AG09319 (cell line): ENCODE measurements at places on chromosomes 12 and 14.

GRCh38 chr14:93986955-93987354 lies 10.1 kb upstream of the CCDC197 start:
- DNase-seq = no peak

- DNase-seq = no peak
Measured at GRCh38 chr12:64781280-64782190, 22.3 kb upstream of the GNS start.

- DNase-seq = no peak
Measured at GRCh38 chr12:60043236-60043635, 447.4 kb downstream of the SLC16A7 start.

DNA sequence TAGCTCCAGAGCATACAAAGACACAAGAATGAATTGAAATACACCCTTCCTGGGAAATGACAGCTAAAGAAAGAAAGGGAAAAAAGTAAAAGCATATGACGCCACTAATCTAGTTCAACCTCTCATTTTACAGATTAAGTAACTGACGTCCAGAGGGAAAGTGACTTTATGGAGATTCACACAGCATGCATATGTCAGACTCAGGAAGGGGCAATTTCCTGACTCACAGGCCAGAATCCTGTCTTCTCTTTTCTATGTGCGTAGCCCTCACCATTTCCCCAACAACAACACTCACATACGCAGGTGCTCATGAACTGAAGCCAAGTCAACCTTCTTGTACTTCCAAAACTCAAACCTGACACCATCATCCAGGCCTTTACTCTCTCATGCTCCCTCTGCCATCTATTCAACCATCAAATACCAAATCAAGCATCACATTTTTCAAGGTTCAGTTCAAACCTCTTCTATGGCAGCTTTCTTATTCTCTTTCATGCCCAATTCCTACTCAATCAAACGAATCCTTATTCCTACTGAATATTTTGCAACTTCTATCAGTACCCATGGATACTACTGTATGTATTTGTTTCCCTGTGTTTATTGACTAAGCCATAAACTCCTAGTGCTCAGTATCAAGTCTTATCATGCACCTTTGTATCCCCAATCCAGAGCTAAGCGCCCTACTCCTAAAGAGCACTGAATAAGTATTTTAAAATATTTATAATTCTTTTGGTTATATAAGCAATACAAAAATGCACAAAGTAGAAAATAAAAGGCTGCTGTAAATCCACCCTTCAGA lies 52.8 kb downstream of the STXBP6 start:
- DNase-seq = no peak

DNA sequence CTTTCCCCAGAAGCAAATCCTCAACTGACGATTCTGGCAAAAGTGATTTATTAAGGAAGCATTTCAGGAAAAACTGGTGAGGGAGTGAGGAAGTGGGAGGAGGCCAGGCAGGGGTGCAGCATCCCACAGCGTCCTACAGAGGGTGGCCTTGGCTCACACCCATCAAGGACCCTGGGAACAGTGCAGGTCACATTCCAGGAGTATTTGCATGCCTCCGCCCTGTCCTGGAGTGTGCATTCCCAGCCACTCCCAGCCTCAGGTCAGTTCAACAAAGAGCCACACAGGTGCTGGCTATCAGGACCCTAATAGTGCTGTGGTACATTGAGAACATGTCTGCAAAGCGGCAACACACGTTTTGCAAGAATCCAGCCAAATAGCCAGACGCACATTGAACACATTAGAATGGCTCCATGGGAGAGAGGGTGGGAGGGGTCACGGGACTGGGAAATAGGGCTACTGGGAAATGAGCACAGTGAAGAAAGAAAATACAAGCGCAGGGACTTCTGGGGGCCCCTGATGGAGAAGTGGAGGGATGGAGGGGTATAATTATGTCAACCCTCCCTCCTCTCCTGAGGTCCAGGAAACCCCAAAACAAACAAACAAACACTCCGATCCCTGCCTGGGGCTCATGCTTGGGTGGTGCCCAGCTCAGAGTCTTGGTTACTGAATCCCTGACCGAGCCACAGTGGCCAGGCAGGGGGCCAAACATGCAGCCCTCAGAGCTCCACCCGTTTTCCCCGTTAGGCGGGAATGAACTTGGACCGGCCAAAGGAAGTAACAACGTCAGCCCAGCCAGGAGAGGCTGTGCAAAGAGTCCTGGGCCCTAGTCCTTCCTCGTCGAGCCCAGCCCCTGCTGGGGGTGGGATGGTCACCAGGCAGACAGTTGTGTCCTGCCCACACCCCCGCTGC lies 36.5 kb downstream of the CMKLR1 start:
- DNase-seq = peak; percentile 82

DNA sequence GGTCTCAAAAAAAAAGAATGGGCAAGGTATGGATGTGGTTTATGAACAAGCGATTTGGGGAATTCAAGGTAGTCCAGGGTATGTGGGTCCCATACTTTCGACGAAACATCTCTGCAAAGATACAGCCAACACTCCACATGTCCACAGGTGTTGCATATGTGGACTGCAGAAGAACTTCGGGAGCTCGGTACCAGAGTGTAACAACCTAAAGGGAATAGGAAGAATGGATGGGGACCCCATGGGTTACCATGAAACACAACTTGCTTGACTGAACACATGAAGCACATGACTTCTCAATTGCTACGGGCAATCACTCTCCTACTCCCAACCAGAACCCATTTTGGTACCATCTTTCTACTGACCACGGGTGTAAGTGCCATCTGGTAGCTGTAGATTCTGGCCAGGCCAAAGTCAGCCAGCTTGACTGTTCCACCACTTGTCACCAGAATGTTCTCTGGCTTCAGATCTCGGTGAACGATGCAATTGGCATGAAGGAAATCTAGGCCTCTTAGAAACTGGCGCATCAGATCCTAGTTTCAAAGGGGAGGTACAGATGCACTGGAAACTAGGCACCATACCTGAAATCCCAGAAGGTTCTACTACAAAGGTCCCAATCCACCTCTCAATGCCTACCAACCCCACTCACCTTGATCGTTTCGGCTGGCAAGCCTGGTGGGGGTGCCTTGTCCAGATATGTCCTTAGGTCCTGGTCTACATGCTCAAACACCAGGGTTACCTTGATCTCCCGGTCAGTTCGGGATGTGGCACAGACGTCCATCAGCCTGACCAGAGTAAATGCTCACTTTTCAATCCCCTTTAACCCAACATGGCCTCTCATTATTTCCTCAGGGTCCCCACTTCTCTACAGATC lies 1.3 kb downstream of the CDK4 start:
- DNase-seq = no peak

DNA sequence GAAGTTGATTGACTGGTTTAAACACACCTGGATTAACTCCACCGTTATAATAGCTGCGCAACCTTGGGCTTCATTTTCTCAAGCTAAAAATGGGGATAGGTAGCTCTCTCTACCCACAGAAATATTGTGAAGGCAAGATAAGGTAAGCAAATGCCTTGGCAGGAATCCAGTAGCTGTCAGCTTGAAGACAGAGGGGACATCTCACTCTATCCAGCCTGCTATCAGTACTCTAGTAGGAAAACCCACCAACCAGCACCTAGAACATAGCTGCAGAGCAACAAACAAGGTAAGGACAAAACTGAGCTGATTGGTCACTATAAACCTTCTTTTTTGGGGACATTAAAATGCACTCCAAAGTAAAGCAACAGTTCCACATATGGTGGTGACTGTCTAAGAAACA lies 7.7 kb downstream of the CSRP2 start:
- no peak for DNase-seq

DNA sequence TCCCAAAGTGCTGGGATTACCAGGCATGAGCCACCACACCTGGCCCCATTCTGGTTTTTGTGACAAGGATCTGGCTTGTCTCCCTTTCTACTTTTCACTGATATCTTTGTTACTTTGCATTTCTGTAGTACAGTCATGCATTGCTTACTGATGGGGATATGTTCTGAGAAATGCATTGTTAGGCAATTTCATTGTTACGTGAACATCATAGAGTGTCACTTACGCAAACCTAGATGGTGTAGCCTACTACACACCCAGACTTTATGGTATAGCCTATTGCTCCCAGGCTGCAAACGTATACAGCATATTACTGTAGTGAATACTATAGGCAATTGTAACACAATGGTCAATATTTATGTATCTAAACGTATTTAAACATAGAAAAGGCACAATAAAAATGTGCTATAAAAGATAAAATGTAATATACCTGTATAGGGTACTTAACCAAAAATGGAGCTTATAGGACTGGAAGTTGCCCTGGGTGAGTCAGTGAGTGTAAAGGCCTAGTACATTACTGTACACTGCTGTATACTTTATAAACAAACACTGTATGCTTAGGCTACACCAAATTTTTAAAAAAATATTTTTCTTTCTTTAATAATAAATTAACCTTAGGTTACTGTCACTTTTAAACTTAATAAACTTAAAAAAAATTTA lies 16.0 kb downstream of the MRPL42 start:
- no peak for DNase-seq

GRCh38 chr14:83478741-83479140 lies 1945.1 kb upstream of the SEL1L start:
- no peak for DNase-seq

DNA sequence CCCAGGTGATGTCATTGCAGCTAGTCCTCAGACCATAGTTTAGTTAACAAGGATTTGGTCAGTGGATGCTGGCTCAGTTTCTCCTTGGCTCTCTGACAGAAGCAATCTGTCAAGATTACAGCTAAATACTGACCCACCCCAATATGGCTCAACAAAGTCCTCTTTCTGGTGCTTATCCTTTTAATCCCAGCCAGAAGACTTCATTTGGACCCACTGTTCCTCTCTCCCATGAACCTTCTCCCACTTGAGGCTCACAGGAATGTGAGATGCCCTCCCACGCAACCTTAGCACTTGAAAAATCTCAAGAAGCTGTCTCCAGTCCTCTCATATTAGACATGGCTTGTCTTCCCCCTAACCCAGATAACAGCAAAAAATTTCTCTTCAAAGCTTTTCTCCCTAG lies 47.7 kb downstream of the C12orf50 start:
- DNase-seq = no peak

DNA sequence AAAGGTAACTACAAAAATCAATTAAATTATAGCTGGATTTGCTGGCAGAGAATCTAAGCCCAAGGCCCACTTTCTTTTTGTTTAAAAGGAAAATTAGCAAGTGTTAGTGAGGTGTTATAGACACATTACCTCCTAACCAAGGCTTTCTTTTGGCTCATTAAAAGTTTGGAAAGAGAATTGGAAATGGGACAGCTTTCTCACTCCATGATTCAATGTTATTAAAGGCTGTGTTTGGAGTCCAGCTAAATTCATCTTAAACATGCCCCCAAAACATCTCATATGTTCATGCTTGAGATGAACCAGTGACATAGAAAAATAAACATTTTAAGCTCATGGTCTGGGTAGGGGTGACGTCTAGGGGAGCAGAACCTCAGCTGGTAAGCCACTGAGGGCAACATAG lies 13.4 kb upstream of the PGF start:
- no peak for DNase-seq

- no peak for DNase-seq
Measured at GRCh38 chr12:76697849-76698248, 66.1 kb upstream of the ZDHHC17 start.

DNA sequence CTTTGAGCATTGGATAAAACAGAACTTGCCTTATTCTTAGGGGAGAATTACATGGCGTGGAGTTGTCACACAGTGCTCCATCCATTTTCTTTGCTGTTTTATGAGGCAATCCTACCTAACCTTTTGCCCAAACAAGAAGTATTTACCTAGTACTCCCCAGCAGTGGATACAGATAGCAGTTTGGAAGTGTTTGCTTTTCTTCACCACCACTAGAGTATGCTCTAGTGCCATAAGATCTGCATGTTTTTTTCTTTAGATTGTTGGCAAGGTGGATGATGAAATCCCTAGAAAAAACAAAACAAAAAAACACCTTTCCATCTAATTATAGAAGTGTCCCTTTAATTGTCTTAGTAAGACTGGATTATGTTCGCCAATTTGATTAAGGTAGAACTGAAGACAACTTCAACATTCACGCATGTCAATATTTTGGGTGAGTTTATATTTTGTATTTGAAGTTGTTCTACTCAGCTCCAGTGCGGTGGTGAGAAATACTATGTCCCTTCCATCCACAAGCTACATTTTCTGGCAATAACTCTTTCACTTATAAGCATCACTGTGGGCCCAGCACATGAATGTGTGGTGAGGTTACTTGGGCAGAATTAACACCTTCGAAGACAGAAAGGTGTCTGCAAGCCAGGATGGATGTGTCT lies 23.6 kb upstream of the TMEM260 start:
- peak; percentile 7 for DNase-seq

GRCh38 chr14:60184146-60184904 lies 19.1 kb upstream of the DHRS7 start:
- DNase-seq = peak; percentile 58

DNA sequence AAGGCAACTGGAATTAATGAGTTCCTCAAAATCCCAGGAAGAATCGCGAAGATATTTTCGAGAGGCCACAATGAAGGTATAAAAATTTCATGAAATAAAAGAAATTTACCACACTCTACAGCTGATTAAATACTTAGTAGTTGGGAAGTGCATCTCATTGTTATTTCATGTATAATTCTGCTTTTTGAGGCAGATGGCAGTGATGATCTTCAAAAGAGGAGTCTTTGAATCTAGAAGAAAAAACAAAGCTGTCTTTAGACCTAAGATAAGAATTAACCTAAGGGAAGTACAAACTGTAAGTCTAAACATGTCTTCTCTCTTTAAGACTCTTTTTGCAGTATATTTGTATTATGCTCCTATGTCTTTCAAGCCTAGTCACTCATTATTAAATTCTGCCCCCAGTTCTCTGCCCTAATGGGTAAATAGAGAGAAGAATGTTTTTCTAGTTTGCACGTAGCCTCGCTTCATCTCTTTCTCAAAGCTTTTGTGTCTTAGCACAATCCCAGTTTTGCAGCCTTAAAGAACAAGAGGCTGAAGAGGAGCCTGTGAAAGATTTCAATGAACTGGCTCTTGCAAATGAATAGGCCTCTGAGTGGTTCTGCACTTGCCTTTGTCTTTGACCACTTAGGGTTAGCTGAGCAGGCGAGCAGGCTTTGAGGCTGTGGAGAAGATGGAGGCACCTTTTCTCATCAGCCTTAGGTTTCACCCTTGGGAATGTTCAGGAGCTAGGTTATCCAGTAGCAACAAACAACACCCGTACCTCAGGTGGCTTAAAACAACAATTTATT lies 32.7 kb downstream of the CFAP54 start:
- DNase-seq = no peak

DNA sequence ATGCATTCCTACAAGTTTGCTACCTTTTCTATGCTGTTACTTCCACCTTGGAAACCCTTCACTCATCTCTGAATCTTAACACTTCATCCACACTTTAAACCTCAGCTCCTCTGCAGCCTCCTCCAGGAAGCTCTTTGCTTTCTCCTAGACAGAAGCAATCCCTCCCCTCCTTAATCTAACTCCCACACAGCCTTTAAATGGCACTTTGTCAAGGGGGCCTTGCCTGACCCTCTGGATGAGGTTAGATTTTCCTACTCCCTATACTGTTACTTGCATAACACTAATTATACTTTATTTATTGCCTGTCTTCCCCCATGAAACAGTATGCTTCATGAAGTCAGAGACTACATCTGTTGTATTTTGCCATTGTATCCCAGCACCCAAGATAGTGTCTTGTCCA lies 394.6 kb downstream of the MED13L start:
- no peak for DNase-seq

- no peak for DNase-seq
Measured at GRCh38 chr12:47385653-47386052, 305.9 kb upstream of the AMIGO2 start.

- DNase-seq = no peak
Measured at GRCh38 chr12:57523706-57524614, 1.3 kb downstream of the MBD6 start.
